ENCODE measurements at places on chromosomes 3 and 15. TPM values are rescaled to one million over a fixed set of nuclear protein-coding genes. Genes with fewer than 3 reads are reported as not detected.

- no peak overlapping the region for H3K4me3 ChIP-seq
- no peaks in the 10 kb centered on the region for H3K36me3 ChIP-seq
- H3K27me3 ChIP-seq, result no peaks in the 10 kb centered on the region
- H3K27ac ChIP-seq, result peak overlapping the region; percentile 81
These were observed 635 bp downstream of the CD276 start for GRCh38 chr15:73684581-73685455.

DNA sequence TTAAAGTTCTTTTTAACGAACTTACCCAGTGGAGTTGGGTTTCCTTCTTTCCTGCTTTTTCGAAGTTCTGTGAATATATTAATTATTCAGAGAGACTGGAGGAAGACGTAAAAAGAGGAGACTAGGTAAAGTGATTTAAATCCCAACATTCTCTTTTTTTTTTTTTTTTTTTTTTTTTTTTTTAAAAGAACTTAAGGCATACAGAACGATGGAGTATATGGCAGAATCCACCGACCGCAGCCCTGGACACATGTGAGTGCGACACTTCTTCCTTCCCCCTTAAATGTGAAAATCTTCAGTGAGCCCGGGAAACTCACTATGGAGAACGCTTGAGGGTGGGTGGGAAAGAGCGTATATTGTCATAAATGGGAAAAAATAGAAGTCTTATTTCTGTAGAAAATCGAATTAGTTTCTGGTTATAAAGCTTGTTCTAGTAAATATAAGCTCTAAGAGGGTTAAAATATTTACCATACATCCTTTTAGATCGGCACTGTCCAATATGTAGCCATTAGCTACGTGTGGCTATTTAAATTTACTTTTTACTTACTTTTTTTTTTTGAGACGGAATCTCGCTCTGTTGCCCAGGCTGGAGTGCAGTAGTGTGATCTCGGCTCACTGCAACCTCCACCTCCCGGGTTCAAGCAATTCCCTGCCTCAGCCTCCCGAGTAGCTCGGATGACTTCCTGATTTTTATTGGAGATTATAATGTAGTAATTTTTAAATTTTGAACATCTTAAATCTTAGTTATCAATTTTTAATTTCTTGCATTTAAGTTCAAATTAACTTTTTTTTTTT lies 892 bp downstream of the NMD3 start:
- no peaks in the 10 kb centered on the region for H3K36me3 ChIP-seq
- no peak for DNase-seq
- H3K27me3 ChIP-seq, result no peaks in the 10 kb centered on the region
- H3K4me3 ChIP-seq, result peak overlapping the region; percentile 92

The SLC28A2 gene
- polyA plus RNA-seq, result not detected

The CPNE9 gene
- polyA plus RNA-seq, result not detected

DNA sequence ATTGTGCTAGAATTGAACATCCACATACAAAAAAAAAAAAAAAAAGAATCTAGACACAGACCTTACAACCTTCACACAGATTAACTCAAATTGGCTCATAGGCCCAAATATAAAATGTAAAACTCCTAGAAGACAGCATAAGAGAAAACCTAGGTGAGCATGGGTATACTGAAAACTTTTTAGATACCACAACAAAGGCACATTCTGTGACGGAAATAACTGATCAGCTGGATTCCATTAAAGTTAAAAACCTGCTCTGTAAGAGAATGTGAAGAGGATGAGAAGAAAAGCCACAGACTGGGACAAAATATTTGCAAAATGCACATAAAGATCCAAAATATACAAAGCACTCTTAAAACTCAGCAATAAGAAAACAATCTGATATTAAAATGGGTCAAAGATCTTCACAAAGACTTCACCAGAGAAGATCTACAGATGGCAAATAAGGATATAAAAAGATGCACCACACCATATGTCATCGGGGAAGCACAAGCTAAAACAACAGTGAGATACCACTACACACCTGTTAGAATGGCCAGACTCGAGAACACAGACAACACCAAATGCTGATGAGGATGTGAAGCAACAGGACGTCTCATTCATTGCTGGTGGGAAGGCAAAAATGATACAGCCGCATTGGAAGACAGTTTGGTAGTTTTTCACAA lies 167.9 kb downstream of the PDE8A start:
- no peaks in the 10 kb centered on the region for H3K36me3 ChIP-seq
- H3K27ac ChIP-seq, result no peak overlapping the region
- H3K27me3 ChIP-seq, result no peaks in the 10 kb centered on the region
- peaks cover 2% of the 10 kb centered on the region for H3K4me1 ChIP-seq

GRCh38 chr3:23710555-23710954 lies 95.2 kb upstream of the UBE2E1 start:
- no peak overlapping the region for H3K27ac ChIP-seq
- no peaks in the 10 kb centered on the region for H3K27me3 ChIP-seq
- H3K4me1 ChIP-seq, result no peaks in the 10 kb centered on the region

DNA sequence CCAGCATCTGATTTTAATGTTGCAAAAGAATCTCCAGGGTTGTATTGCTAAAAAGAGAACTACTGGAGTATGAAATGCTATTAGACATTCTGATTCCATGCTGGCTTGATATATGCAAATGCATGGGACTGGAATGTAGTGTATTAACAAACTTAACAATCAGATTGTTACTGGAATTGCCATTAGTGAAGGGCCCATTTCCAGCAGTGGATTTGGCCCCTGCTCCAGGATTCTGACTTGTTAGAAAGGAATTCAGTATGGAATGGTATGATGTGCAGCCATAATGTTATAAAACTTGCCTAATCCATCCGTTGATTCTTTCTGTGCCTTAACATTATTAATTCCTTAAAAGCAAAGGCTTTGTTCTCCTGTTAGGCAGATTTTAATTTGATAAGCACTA lies 7.9 kb downstream of the ARRDC4 start:
- DNase-seq, result no peak
- no peak overlapping the region for H3K27ac ChIP-seq
- H3K4me3 ChIP-seq, result no peak overlapping the region
- no peaks in the 10 kb centered on the region for H3K27me3 ChIP-seq
- H3K4me1 ChIP-seq, result peaks cover 15% of the 10 kb centered on the region
- peaks cover 46% of the 10 kb centered on the region for H3K36me3 ChIP-seq

- no peak overlapping the region for H3K27ac ChIP-seq
- H3K4me3 ChIP-seq, result no peak overlapping the region
- no peaks in the 10 kb centered on the region for H3K27me3 ChIP-seq
- H3K36me3 ChIP-seq, result no peaks in the 10 kb centered on the region
- peaks cover 1% of the 10 kb centered on the region for H3K4me1 ChIP-seq
- DNase-seq, result no peak
These were observed 389.8 kb upstream of the AZI2 start for GRCh38 chr3:28738425-28738824.

The CFAP100 gene
- polyA plus RNA-seq, result not detected

The NANOGP8 gene
- not detected for polyA plus RNA-seq

DNA sequence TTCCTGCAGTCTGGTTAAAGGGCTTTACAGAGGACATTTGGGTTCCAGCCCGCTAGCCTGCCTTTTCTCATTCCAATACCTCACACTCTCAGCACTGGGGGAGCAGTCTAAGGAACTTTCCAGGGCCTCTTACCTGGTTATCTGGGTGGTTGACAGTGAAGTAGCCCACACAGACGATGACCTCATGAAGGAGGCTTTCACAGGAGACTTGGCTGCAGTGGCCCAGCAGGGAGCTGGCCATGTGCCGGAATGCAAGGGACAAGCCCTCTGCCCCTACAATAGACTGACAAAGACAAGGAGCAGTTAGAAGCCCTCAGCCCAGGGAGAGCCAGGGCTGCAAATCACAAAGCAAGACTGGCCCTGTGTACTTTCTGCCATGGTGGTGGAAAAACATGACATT lies 39.5 kb downstream of the ISL2 start:
- DNase-seq, result no peak
- H3K27me3 ChIP-seq, result no peaks in the 10 kb centered on the region
- no peak overlapping the region for H3K27ac ChIP-seq
- H3K4me1 ChIP-seq, result peaks cover 13% of the 10 kb centered on the region
- no peak overlapping the region for H3K4me3 ChIP-seq

The CPOX gene
- 8.8 TPM for polyA plus RNA-seq
